Glutamatergic neuron (in vitro differentiated cells): ENCODE measurements at places on chromosomes 12 and 14.

- DNase-seq: no peak
Measured at GRCh38 chr14:76509311-76509710, 133.4 kb downstream of the ESRRB start.

DNA sequence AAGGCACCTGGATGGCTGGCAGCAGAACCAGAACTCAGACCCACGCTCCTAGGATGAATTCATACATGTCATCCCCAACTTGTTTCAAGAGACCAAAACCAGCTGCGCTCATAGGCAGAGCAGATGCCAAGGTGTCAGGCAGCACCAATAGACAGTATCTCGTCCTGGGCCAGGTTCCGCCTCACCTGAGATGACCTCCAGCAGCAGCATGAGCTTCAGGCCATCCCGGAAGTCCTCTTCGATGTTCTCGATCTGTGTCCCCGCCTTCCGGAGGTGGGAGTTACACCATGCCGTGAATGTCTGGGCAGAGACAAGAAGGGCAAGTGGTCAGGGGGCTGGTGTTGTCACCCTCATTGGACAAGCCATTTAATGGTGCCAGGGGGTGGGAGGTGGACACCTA is 53.7 kb downstream of the ACTN1 start:
- DNase-seq: no peak

DNA sequence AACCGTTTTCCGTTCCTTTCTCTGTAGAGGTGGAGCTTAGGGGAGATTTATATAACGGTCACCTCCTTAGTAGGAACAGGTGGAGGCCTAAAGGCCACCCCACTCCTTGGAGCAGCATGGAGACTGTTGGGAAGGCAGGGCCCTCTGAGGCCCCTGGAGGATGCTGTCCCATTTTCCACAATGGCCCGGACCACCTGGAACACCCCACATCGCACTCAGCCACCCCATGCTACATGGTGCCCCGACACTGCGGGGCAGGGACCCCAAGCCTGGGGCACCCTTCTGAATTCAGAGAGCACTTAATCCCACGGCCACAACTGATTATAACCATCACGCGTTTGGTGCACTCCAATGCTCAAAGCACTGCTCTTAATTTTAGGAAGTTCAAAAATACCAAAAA is 41.4 kb downstream of the C14orf132 start:
- no peak for DNase-seq

DNA sequence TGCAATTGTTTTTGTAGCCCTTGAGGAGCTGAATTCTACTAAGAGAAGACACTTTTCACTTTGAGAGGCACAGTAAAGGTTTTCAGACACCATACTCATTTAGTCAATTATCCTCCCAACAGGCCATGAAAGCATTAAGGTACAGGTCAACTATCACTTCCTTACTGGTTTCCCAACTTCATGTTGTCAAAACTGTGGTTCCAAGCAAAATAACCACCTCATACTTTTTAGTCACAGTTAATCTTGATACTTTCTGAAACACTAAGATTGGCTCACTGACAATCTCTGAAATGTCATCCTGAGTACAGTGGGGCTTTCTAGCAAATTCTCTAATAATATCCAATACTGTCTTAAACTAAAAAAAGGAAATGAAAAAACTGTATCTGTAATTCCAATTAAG is 71.7 kb downstream of the SLC2A13 start:
- no peak for DNase-seq

DNA sequence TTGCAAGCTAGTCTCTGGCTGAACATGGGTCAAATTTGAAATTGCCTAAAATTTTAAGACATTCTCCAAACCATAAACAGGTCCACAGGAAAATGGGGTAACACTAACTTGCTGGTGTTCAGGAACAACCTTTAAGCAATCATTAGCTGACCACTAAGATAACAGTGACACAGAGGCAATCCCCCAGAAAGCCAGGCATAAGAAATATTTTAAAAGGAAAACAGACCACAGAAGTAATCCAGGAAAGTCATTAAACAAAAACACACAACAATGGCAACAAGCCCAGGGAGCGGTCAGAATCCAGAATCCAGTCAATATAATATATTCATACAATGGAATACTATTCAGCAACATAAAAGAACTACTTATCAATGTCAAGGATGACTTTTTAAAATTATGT is 59.1 kb downstream of the LRP6 start:
- no peak for DNase-seq

- no peak for DNase-seq
Measured at GRCh38 chr12:1504895-1505311, 89.5 kb downstream of the FBXL14 start.

GRCh38 chr12:64995816-64996215 is 125.3 kb downstream of the WIF1 start:
- no peak for DNase-seq

DNA sequence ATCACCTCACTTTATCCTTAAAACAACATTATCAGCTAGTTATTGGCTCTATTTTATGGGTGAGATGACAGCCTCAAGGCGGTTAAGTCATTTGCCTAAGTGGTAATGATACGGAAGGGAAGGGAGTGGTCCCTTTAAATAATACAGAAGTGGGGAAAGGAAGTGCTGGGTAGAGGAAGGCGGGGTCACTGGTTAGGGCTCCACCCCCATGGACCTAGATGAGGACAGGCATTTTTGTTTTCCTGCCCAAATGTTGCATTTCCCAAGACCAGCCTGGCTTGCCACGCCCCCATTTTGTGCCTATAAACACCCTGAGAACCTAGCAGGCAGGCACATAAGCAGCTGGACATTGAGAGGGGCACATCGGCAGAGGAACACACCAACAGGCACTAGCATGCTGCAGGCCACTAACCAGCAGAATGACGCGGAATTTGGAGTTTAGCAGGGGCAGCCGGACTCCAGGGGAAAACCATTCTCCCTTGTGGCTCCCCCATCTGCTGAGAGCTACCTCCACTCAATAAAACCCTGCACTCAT is 100.9 kb downstream of the EPS8 start:
- peak; percentile 21 for DNase-seq
